ENCODE measurements at places on chromosomes 3 and 15.

GRCh38 chr3:56355570-56356185 lies 112.6 kb downstream of the ERC2 start:
- DNase-seq: no peak

GRCh38 chr3:60931452-60931851 lies 319.8 kb downstream of the FHIT start:
- DNase-seq: no peak

GRCh38 chr3:133490468-133491351 lies 82.8 kb upstream of the CDV3 start:
- no peak for DNase-seq

GRCh38 chr3:127033786-127034185 lies 50.9 kb downstream of the PLXNA1 start:
- no peak for DNase-seq

DNA sequence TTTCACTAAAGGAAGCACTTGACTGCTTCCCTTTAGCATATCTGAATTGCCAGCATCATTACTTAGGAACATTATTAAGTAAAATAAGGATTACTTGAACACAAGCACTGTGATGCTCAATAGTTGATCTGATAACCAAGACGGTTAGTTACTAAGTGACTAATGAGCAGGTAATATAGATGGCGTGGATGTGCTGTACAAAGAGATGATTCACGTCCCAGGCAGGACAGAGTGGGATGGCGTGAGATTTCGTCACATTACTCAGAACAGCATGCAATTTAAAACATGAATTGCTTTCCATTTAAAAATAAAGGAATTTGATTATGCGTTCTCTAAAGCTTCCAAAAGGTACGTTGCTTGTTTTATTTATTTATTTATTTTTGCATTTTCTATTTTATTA lies 240.0 kb upstream of the ARHGEF26 start:
- no peak for DNase-seq

DNA sequence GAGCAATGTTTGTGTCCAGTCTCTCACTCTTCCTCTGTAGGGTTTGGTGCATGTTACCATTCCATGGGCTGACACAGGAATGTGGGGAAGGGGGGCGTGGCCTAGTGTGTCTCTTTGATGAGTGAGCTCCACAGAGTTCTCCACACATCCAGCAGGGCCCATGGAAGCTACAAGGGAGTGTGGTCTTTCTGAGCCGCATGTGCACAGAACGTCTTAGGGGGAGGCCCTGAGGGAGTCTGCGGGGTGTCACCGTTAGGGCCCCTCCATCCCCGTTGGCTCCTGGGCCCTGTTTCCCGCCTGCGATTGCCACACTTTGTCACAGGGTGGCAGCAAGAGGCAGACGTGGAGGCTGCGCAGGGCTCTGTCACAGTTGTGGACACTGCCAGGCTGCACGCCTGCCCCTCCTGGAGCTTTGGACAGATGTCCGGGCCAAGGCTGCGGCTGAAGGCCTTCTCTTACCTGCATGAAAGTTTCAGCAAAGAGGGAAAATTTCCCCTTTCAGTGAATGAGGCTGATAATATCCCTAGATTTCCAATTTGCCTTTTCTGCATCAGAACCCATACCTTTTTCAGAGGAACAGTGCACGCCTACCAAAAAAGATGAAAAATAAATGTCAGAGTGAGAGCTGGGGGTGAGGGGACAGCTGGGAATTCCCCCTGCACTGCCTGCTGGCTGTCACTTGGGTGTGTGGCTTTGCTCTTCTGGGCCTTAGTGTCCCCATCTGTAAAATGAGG lies 24.3 kb downstream of the CACNA2D3 start:
- DNase-seq: peak; percentile 11

GRCh38 chr3:77342688-77343087 lies 302.8 kb downstream of the ROBO2 start:
- no peak for DNase-seq

GRCh38 chr3:15295506-15295905 lies 36.9 kb downstream of the SH3BP5 start:
- no peak for DNase-seq

- DNase-seq: peak; percentile 74
Measured at GRCh38 chr3:24185738-24186384, 240.8 kb downstream of the NR1D2 start.

DNA sequence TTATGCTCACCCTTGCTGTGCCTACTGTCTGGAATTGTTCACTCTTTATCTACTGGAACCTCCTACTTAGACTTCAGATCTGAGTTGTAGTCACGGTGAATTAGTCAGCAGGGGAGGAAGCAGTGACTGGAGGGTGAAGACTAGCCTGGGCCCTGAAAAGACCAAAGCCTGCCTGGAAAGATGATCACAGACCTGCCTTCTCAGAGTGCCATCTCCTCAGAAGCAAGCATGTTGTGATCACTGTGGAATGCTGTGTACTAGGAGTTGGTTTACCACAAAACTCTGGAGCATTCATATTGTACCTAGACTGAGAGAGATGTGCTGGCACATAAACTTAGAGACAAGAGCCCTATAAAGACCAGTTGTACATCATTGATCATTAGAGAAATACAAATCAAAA lies 100.7 kb upstream of the SCN10A start:
- peak; percentile 60 for DNase-seq

DNA sequence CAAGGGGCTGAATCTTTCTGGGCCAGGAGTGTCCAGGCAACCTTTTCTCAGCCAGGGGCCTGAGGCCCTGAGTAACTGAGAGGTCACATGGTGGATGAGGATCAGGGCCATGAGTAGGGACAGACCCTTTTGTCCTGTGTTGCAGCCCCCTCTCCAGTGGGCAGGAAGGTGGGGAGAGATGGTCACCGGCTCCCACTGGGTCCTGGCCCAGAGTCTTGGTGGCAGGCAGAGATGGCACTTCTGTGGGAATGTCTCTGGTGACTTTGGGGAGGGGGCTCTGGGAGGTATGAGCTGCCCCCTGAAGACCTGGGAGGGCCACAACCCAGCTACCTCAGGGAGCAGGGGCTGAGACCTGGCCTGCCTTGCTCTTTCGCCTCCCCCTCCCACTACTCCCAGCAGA lies 6.8 kb downstream of the ESYT3 start:
- no peak for DNase-seq

GRCh38 chr15:70159713-70160009 lies 61.9 kb upstream of the TLE3 start:
- DNase-seq: no peak

All from EH (cell line).